ENCODE measurements at places on chromosomes 6 and 20.

DNA sequence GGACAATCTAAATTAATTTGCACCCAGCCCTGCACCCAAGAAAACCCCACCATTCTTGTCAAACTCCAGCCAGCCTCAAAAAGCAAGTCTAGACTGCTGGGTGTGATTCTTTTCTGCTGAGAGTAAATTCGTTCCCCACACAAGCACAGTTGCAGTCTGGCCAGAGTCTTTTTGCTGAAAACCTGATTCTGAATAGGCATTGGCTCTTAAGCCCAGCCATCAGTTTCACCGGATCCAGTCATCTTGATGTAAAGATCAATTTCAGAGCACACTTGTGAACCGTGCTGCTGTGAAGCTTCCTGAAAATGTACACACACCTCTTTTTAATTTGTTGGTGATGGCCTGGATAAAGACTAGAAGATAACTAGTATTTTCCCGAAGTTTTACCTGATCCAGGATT lies 159.4 kb upstream of the GGTLC1 start:
- no peak for DNase-seq

DNA sequence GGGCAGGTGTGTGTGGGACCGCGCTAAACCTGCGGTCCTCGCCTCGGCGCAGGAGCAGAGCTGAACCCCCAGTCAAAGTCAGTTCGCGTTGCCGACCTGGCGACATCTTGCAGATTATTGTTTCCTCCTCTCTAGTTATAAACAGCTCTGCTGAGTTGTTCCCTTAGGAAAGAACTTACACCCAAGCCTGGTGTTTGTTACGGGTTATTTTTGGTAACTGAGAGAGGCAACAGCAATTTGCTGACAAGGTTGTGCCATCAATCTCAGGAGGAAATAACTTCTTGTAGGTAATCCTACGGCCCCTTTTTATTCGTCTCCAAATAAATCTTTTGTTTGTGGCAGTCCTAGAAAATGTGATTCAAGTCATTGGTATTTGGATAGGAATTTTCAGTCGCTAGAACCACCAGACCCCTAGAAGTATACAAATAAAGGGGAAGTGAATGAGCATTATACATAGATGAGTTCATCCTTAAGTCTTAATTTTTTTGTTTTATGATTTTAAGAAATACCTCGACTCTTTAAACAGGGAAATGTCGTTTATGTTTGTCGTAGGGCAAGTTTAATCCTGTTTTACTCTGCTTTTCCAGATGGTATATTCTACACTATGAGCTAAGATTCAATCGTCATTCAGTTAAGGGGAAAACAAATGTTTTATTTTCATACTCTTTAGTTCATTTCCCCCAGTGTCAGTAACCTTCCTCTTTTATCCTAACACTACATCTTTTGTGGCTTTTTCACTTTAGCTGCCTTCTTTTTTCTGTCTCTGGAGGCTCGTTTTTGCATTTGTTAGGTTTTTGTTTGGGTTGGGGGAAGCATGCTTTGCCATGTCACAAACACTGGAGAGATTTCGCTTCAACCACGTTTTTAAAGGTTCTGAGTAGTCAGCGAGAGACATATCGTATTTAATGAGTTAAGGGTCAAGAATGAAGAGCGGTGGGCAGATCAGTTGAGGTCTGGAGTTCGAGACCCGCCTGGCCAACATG lies 1.2 kb downstream of the PM20D2 start:
- DNase-seq = no peak

GRCh38 chr6:20487669-20488375 lies 46.4 kb upstream of the CDKAL1 start:
- no peak for DNase-seq

- DNase-seq = no peak
Measured at GRCh38 chr6:116280161-116280932, 617 bp upstream of the TSPYL1 start.

- DNase-seq = no peak
Measured at GRCh38 chr6:32973144-32974015, 5.0 kb downstream of the BRD2 start.

DNA sequence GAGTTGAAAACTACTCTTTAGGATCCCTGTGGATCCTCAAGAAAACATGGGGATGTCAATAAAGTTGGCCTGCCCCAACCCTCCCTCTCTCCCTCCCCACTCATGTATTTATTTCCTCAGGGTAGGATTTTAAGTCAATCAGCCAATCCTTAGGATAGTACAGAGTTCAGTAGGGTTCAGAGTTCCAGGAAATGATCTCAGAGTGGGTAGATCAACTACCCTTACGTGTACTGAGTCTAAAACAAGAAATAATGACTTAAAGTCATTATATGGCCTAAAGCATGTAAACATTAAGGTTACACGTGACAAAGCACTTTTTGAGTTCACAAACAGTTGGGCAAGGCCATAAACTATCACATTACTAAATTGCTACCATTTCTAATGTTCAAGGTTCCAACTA lies 47.2 kb upstream of the REV3L start:
- DNase-seq = no peak

DNA sequence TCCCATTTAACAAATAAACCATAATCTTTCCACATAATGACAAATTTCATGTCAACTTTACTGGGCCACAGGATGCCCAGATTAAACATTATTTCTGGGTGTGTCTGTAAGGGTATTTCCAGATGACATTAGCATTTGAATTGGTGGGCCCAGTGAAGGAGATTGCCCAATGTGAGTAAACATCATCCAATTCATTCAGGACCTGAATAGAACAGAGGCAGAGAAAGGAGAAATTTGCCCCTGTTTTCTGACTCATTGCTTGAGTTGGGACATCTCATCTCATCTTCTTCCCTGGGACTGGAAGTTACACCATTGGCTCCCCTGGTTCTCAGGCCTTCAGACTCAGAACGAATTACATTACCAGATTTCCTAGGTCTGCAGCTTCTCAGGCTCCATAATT lies 142.9 kb downstream of the TPBG start:
- DNase-seq = no peak

DNA sequence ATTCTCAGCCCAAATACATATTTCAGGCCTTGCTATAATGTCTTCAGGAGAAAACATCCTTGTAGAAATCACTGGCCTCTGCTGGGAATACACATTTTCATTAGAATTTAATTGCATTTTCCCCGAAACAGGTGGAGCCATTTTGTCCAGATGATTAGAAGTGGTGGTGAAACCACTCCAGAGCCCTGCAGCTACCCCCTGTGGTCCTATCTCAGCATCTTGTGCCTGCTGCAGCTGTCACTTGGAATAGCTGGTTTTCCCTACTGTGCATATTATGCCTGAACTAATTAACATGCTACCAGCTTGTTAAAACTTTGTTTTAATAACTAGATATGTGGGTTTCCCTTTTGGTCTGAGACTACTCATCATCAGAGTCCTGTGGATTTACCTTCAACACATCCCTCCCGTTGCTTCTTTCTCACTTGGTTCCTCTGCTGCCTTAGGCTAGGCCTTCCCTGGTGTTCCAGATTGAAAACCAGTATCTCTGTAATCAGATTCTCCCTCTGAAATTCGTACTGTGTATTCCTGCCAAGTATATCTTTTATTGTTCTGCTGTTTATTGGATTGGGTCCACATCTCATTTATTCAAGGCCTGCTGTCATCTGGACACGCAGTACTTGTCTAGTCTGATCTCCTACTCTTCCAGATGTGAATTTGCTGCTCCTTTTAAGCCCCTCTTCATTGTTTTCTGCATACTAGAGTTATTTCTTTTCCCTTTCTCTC lies 15.2 kb downstream of the DNAH8 start:
- no peak for DNase-seq

DNA sequence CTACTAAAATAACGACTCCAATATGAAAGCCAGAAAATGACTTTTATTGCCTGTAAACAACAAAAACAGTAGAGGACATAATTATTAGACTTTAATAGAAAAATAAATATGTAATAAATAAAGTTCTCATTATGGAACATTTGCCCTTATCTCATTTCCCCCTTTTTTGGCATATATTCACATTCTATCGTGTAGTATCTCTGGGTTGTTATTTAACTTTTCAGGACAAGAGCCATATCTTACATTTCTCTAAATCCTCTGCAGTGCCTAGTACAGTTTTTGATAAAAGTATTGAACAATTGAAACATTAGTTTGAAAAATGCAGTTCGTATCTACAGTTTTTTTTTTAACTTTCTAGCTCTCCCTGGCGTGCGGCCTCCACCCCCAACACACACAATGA lies 442.0 kb upstream of the SOX4 start:
- DNase-seq = no peak

GRCh38 chr20:48489046-48489463 lies 338.7 kb downstream of the PREX1 start:
- no peak for DNase-seq

DNA sequence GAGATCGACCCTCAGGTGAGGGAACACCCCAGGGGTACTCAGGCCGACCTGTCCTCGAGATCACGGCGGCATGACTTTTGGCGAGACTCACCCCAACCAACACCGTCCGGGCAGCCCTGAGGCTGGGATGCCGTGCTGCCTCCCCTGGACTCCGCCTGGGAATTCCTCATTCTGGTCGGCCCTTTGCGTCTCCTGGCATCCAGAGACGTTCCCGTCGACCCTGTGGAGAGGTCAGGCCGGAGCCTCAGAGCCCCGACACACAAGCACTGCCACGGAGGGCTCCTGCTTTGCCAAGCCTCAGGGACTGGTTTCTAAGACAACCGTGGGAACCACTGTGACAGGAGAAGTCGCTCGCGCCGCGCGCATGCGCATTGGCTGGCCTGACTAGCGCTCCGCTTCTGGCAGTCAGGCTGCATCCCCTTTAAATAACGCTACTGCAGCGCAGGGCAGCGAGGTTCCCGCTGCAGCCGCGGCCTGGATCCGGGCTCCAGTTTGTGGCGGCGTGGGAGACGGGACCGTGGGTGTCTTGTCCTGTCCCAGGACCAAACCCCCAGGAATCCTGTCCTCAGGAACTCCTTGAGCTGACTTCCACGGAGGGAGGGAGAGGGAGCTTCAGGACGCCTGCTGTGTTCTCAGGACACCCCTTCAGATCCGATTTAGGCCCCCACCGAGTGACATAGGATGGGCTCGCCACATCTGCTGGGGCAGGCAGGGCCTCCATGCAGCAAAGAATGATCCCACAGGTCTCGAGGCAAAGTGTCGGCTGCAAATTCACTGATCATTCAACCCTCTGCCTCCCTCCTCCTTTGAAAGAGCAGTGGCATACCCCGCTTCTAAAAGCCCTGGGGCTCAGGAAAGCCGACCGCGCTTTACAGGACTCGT lies 163.2 kb upstream of the ZNF337 start:
- DNase-seq = no peak

DNA sequence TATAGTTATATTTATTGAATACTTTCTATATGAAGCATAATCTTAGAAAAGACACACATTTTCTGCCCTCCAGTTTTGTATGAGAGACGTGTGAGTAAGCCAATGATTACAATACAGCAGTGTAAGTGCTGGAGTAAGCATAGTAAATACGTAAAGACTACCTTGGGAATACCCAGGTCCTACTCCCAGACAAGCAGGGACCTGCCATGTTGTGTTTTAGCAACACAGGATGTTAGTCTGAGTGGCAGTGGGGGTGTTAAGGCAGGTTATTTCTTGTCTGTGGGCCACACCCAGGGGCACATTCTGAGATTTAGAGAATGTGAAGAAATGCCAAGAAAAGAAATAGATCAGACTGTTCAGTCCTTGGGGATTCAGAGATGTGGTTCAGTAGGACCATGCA lies 34.3 kb upstream of the RNF144B start:
- no peak for DNase-seq

GRCh38 chr6:73569121-73569520 lies 48.3 kb upstream of the EEF1A1 start:
- DNase-seq = no peak

- DNase-seq = no peak
Measured at GRCh38 chr20:46085179-46085851, 4.4 kb downstream of the NCOA5 start.

DNA sequence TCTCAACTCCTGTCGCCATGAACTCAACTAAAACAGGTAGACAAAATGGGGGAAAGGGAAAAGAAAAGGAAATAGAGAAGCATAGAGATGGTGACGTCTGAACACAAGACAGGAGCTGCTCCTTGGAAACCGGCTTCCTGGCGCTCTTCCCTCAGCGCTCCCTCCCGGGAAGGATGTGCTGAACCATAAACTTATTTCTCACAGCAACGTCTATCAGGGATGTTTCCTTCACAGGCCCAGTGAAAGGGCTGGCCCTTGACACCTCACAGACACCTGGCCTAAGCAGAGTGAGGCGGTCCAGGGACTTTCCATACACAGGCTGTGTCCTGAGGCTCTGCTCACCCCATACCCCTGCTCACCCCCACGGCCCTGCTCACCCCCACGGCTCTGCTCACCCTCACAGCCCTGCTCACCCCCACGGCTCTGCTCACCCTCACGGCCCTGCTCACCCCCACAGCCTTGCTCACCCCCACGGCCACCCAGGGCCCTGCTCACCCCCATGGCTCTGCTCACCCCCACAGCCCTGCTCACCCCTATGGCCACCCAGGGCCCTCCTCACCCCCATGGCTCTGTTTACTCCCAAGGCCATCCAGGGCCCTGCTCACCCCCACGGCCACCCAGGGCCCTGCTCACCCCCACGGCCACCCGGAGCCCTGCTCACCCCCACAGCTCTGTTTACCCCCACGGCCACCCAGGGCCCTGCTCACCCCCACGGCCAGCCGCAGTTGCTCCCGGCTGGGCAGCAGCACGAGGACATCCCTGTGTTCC lies 653 bp downstream of the FRMD1 start:
- no peak for DNase-seq

DNA sequence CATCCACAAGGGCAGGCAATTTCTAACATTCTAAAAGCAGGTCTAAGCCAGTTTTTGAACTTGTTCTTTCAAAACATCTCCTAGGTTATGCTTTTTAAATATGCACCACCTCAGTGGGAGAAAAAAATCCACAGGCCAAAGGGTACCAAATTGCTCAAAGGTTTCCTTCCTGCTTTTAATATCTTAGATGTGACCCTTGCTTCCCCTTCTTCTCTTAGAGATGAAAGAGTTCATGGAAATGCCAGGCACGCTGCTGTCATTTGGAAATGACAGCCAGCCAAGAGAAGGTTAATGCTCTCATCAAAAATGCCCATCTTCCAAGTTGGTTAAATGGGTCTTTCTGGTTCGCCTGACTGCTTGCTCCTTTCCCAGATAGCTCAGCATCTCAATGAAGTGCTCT lies 497.1 kb downstream of the CD83 start:
- DNase-seq = no peak

DNA sequence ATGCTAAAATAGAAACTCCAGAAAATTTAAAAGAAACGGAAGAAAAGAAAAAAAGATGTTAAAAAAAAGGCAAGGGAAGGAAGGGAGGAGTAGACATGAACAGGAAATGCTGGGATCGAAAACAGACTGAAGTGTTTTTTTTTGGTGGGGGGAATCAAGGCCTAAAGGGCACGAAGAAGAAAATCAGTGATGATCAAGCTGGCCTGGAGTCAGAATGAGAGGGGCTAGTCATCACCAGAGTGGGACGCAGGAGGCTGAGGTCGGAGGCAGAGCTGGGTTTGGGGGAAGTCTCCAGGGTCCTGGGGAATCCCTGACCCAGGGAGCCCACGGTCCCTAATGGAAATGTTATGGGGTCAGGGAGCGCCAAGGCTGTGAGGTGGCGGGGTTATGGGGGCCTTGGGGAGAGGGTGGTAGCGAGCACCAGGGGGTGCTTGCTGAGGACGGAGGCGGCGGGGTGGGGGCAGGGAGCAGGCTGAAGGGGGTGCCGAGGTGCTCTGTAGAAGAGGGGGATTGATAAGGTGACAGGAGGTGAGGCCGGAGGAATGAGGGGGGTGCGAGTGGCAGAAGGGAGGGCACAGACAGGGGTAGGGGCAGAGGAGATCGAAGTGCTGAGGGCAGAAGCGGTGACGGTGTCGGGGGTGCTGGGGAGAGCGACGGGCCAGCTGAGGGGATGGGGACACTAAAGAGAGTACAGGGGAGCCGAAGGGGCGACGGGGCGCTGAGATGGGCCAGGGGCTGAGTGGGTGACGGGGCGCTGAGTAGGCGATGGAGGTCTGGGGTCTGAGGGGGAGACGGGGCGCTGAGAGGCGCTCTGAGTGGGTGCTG lies 684 bp downstream of the ZNFX1 start:
- DNase-seq = no peak

All from CMK (cell line).